ENCODE measurements at places on chromosomes 5 and 9. TPM values are rescaled to one million over a fixed set of nuclear protein-coding genes. Genes with fewer than 3 reads are reported as not detected.

GRCh38 chr5:98173334-98173733 is 600.1 kb upstream of the RGMB start:
- DNase-seq = no peak
- no peak overlapping the region for H3K27ac ChIP-seq
- H3K36me3 ChIP-seq = no peaks in the 10 kb centered on the region
- no peaks in the 10 kb centered on the region for H3K27me3 ChIP-seq
- no peaks in the 10 kb centered on the region for H3K4me1 ChIP-seq
- H3K4me3 ChIP-seq = no peak overlapping the region

DNA sequence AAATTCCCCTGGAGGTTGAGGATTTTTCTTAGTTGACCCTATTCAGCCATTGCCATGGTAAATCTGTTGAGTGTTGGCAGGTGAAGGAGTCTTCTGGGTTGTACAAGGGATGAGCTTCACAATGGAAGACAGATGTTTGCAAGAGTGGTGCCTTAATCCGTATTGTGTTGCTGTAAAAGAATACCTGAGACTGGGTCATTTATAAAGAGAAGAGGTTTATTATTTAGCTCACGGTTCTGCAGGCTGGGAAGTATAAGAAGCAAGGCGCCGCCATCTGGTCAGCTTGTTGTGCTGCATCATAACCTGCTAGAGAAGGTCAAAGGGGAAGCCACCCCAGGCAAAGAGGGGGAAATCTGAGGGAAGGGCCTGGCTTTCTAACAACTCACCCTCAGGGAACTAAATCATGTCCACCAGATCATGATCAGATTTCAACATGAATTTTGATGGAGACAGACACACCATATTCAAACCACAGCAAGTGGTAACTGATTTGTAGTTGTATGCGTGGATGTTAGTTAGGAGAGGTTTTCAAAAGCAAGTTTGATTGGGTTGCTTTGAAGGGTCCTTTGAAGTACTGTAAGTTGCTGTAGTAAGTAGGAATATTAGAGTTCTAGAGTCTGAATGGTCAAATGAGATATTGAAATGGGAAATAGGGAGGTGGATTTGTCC is 2.5 kb downstream of the TNPO1 start:
- no peaks in the 10 kb centered on the region for H3K27me3 ChIP-seq
- DNase-seq = peak; percentile 37
- peak overlapping the region; percentile 10 for H3K27ac ChIP-seq
- peaks cover 6% of the 10 kb centered on the region for H3K4me1 ChIP-seq
- H3K4me3 ChIP-seq = peak overlapping the region; percentile 93
- no peaks in the 10 kb centered on the region for H3K36me3 ChIP-seq

GRCh38 chr5:40909723-40910122 is 426 bp downstream of the C7 start:
- H3K4me1 ChIP-seq = no peaks in the 10 kb centered on the region
- H3K27me3 ChIP-seq = no peaks in the 10 kb centered on the region
- H3K27ac ChIP-seq = peak overlapping the region; percentile 25
- H3K4me3 ChIP-seq = peak overlapping the region; percentile 10

- no peaks in the 10 kb centered on the region for H3K36me3 ChIP-seq
- H3K27me3 ChIP-seq = no peaks in the 10 kb centered on the region
- H3K4me1 ChIP-seq = no peaks in the 10 kb centered on the region
- H3K27ac ChIP-seq = no peak overlapping the region
- DNase-seq = no peak
Observed at GRCh38 chr9:126151686-126152134, 174.9 kb upstream of the MVB12B start.

Gene TENT4A
- 34.1 TPM for total RNA-seq

- no peaks in the 10 kb centered on the region for H3K36me3 ChIP-seq
- no peaks in the 10 kb centered on the region for H3K4me1 ChIP-seq
- DNase-seq = no peak
- no peak overlapping the region for H3K4me3 ChIP-seq
- H3K27me3 ChIP-seq = no peaks in the 10 kb centered on the region
Observed at GRCh38 chr5:119708076-119708790, 78.9 kb downstream of the FAM170A start.

Gene TMEM252
- total RNA-seq = not detected

DNA sequence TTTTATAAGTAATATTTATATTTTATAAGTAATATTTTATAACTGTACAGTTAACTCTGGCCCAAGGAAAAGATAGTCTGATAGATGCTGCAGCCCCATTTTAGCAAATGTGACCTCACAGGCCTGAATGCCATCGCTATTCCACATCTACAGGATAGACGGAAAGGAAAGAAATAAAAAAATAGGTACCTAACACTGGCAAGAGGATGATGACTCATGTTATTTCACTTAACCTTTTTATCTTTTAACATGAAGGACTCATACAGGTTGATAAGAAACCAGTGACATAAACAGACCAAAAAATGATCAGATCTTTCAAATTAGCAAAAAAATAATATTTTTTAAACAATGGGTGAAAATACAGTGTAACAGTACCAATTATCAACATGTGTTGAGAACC is 2.7 kb downstream of the CD274 start:
- peaks cover 16% of the 10 kb centered on the region for H3K4me1 ChIP-seq
- H3K36me3 ChIP-seq = no peaks in the 10 kb centered on the region
- no peak for DNase-seq
- no peaks in the 10 kb centered on the region for H3K27me3 ChIP-seq
- no peak overlapping the region for H3K4me3 ChIP-seq

Gene FOXD4L5
- 0.90 TPM for total RNA-seq

DNA sequence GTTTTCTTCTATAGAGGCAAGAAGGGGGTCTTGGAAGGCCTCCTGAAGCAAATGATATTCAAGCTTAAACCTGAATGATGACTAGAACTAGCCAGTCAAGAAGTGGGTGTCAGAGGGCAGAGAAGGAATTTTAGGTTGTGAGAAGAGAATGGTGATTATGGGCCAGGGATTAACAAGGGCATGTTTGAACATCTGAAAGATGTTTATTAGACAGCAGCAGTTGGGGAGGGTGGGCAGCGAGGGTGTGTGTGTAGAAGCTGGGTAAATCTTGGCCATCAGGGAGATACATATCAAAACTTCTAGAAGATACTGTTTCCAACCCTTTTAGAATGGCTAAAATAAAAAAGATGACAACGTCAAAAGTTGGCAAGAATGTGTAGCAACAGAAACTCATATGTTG is 54.5 kb downstream of the MAN2A1 start:
- H3K36me3 ChIP-seq = no peaks in the 10 kb centered on the region
- no peak for DNase-seq
- peak overlapping the region; percentile 4 for H3K27ac ChIP-seq
- no peaks in the 10 kb centered on the region for H3K27me3 ChIP-seq

- DNase-seq = no peak
- H3K36me3 ChIP-seq = no peaks in the 10 kb centered on the region
- no peaks in the 10 kb centered on the region for H3K27me3 ChIP-seq
- H3K4me3 ChIP-seq = no peak overlapping the region
Observed at GRCh38 chr9:78756813-78757510, 460.0 kb downstream of the PSAT1 start.

Gene GPX8
- total RNA-seq = 26.7 TPM

DNA sequence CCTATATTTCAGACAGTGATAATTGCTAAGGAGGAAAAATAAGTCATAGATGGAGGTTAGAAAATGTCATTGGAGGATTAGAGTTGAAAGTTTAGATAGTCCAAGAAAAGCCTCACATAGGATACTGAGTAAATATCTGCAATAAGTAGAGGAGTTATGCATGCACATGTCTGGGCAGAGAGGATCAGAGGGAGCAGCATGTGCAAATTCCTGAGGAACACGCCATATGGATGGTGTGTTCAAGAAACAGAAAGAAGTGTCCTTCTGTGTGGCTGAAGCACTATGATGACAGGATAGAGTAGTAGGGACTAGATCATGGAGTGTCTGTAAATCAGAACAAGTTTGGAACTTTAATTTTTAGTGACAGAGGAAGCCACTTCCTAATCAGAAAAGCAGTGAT is 52.2 kb downstream of the SGCD start:
- DNase-seq = no peak
- no peaks in the 10 kb centered on the region for H3K36me3 ChIP-seq
- H3K27ac ChIP-seq = no peak overlapping the region
- H3K27me3 ChIP-seq = no peaks in the 10 kb centered on the region
- H3K4me3 ChIP-seq = no peak overlapping the region

Gene TMEM174
- not detected for total RNA-seq

DNA sequence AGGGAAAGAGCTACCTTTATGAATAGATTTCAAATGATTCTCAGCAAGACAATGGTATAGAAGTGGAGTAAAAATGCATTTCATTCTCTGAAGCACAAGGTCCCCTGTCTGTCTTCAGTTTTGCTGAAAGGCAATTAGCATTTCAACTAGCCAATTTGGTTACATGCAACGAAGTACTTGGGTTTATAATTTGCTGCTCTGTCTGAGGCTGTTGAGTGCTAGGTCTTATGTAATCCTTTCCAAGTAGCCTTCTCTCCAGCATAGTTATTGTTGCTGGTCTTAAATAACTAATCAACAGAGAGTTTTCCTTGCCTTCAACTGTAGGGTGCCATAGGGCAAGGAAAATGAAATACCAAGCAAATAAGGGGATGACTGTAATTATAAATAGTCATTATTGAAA is 4.5 kb downstream of the ADGRV1 start:
- no peak overlapping the region for H3K4me3 ChIP-seq
- no peaks in the 10 kb centered on the region for H3K4me1 ChIP-seq
- DNase-seq = no peak
- H3K36me3 ChIP-seq = no peaks in the 10 kb centered on the region
- no peak overlapping the region for H3K27ac ChIP-seq

Gene RAPGEF1
- 57.3 TPM for total RNA-seq

DNA sequence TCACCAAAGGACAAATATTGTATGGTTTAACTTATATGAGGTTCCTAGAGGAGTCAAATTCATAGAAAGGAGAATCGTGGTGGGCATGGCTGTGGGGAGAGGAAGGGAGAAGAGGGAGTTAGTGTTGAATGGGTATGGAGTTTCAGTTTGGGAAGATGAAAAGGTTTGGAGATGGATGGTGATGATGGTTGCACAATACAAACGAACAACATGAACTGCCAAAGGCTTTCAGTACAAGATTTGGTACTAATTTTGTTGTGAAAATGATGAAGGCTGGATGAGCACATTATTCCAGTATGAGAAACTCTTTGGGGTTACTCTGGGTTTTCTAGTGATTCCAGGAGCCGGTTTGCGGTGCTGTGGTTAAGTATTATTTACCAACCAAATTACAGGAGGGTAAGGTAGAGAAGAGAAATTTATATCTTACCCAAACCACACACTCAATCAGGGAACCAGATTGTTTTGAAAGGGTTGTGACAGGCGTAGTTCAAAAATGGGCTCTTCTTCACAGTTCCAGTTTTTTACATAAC is 112.0 kb upstream of the TBC1D2 start:
- H3K4me1 ChIP-seq = no peaks in the 10 kb centered on the region
- no peak overlapping the region for H3K27ac ChIP-seq
- no peak for DNase-seq
- no peaks in the 10 kb centered on the region for H3K27me3 ChIP-seq
- H3K4me3 ChIP-seq = no peak overlapping the region

- no peak for DNase-seq
- H3K27ac ChIP-seq = no peak overlapping the region
- H3K4me3 ChIP-seq = no peak overlapping the region
- no peaks in the 10 kb centered on the region for H3K4me1 ChIP-seq
- H3K27me3 ChIP-seq = no peaks in the 10 kb centered on the region
Observed at GRCh38 chr5:8773046-8773615, 772.7 kb downstream of the SEMA5A start.

DNA sequence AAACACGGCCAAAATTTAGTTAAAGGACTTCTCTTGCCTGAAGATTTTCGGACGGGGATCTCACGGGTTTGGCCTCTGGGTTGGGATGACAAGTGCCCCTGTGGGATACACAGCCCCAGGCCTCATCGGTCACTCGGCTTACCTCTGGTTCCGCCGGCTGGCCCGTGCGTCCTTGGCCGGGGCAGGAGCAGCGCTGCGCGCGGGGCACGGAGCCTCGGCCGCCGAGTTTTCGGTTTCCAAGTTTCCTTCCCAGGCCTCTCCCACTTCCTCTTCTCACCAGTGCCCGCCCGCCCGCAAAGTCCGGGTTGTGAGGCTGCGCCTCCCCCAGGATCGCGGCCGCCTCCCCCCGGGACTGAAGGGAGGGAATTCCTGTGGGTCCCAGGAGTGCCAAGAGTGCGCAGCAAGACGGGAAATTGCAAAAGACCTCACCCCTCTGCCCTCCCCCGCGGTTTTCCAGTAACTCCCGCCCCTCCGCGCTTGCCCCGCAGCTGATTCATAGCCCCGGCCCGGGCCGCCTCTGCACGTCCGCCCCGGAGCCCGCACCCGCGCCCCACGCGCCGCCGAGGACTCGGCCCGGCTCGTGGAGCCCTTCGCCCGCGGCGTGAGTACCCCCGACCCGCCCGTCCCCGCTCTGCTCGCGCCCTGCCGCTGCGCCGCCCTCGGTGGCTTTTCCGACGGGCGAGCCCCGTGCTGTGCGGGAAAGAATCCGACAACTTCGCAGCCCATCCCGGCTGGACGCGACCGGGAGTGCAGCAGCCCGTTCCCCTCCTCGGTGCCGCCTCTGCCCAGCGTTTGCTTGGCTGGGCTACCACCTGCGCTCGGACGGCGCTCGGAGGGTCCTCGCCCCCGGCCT is at the start of gene OSMR:
TSS of gene OSMR (plus strand) at position 487 of the 853 bp plus-strand sequence. CDS start 23,033 bp downstream, outside the sequence.
- peak; percentile 81 for DNase-seq
- no peaks in the 10 kb centered on the region for H3K27me3 ChIP-seq
- no peaks in the 10 kb centered on the region for H3K36me3 ChIP-seq
- peaks cover 39% of the 10 kb centered on the region for H3K4me1 ChIP-seq

Gene SHOC1
- not detected for total RNA-seq

DNA sequence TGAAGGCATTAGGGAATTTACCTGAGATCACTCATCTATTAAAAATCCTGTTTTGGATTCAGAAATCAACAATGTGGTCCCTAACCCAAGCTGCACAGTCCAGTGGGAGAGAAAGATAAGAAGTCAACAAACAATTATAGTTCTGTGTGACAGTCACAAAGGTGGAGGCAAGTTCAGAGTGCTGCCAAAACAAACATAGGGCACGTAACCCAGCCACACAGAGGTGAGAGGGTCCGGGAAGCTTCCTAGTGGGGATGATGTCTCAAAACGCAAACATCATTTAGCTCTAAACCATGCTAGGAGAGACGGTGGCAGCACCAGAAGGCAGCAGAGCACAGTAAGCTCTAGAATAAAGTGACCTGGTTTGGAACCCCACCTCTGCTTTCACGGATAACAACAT is 158.9 kb downstream of the MAPKAP1 start:
- no peak overlapping the region for H3K27ac ChIP-seq
- DNase-seq = no peak
- H3K4me1 ChIP-seq = peaks cover 8% of the 10 kb centered on the region
- H3K36me3 ChIP-seq = no peaks in the 10 kb centered on the region
- no peaks in the 10 kb centered on the region for H3K27me3 ChIP-seq

Gene PCDHA7
- total RNA-seq = 1.2 TPM

Data from tibial nerve (tissue), 4 donors.